Omental fat pad (tissue), 4 donors: ENCODE measurements at places on chromosomes 3 and 15. TPM values are rescaled to one million over a fixed set of nuclear protein-coding genes. Genes with fewer than 3 reads are reported as not detected.

BNC1 gene
- 51.9 TPM for total RNA-seq

NOX5 gene
- total RNA-seq: 0.47 TPM

GRIP2 gene
- 1.6 TPM for total RNA-seq

VGLL3 gene
- total RNA-seq: 50.1 TPM

STRIT1 gene
- total RNA-seq: not detected

TMEM108 gene
- 0.93 TPM for total RNA-seq

DNAH12 gene
- total RNA-seq: 0.19 TPM

CCDC54 gene
- not detected for total RNA-seq

BMF gene
- 7.7 TPM for total RNA-seq

SOX2 gene
- total RNA-seq: not detected

WDR93 gene
- total RNA-seq: not detected

SLC22A14 gene
- not detected for total RNA-seq

MED12L gene
- total RNA-seq: 0.25 TPM

MUC20 gene
- total RNA-seq: 8.7 TPM

ARHGEF26 gene
- 26.9 TPM for total RNA-seq

ARIH1 gene
- 64.2 TPM for total RNA-seq

REC114 gene
- not detected for total RNA-seq

HCLS1 gene
- total RNA-seq: 134 TPM

HYPK gene
- total RNA-seq: 10.2 TPM

NECTIN3 gene
- total RNA-seq: 16.0 TPM

C3orf62 gene
- 7.7 TPM for total RNA-seq

EIF1B gene
- total RNA-seq: 41.1 TPM

NR2E3 gene
- total RNA-seq: 0.56 TPM

CPLX3 gene
- total RNA-seq: not detected

TUSC7 gene
- total RNA-seq: not detected

GOLGA8G gene
- total RNA-seq: not detected
